ENCODE measurements at places on chromosomes 2 and 18.

- DNase-seq, result no peak
Measured at GRCh38 chr2:54204476-54204875, 51.6 kb downstream of the TSPYL6 start.

- DNase-seq, result no peak
Measured at GRCh38 chr2:937530-937929, 13.1 kb upstream of the SNTG2 start.

DNA sequence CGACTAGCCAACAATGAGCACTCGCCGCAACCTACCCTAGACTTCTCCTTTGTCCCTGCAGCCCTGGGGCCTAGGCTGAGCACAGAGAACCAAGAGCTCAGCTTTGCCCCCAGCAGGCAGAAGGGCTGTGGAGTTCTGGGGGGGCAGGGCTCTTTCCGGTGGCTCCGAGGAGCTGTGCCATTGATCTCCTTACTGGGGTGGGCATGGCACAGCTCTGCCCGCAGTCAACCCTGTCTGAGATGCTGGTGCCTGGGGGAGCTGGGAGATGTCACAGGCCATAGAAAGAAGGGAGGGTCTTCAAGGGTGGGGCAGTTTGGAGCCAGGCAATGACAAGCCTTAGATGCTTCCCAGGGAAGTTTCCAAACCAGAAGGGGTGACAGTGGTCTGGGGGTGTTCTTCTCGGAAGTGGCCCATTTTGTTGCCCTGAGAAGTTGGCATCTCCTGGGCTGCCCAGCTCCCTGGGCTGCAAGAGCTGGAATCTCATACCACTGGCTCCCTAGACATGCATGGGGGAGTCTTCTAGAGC is 14.1 kb upstream of the GPR55 start:
- DNase-seq, result no peak

GRCh38 chr2:3823748-3824147 is 120.4 kb downstream of the DCDC2C start:
- DNase-seq, result no peak

DNA sequence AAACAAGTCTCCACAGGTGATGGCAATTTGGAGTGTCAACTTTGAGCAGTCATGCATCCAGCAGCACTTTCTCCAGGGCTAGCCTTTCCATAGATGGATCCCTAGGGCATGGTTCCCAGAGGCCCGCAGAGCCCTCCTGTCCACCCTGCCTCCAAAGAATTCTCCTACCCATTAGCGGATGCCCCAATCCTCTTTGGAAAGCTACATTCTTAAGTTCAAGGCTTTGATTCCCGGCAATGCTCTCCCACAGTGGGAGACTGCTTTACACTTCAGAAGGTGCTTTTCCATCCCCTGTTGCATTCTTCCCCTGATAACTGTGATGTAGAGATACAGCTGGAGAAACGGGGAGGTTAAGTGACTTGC is 61.3 kb downstream of the ACAA2 start:
- no peak for DNase-seq

GRCh38 chr18:62717925-62718800 is 2.8 kb downstream of the PHLPP1 start:
- DNase-seq, result no peak

DNA sequence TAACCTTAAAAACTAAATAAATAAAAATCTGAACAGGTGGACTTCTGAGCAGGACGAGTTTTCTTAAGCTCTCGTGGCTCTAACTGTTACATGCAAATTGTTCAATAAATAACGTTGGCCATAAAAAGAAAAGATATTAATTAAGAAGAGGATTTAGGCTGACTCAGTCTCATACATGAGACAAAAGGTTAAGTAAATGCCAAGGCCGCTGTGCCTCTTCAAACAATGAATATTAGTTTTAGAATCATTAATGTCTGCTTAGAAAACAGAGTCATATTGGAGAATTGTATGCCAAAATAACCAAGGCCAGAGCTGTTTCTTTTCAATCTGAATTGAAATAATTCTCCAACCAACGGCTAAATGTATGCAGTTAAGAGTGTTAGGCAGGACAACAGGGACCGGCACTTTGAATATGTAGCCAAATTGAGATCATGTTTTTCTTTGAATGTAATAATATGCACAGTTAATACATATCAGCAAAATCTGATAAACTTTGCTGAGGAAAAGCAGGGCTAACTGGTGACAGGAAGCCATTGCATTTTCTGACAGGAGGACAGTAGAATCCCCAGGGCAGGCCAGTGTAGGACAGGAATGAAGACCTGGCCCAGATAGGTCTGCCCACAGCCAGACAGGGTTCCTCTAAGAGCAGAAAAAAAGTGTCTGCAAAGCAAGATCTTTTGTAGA is 1041.4 kb upstream of the FANCL start:
- DNase-seq, result no peak

GRCh38 chr2:45946023-45946422 is 294.5 kb downstream of the PRKCE start:
- DNase-seq, result no peak

DNA sequence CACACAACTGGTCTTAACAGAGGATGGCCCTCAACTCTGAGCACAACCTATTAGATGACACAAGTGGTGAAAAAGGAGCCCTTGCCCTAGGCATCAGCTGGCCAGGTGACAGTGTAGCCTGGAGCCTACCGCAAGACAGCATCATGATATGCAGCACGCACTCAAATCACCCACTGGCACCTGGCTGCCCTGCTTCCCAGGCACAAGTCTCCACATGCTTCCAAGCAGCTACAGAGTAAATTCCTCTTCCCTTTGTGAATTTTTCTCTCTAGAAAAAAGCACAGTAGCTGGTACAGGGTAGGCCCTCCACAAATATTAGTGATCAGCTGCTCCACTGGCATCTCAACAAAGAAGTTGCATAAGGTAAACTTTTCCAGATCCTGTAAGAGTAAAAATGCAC is 6.0 kb downstream of the FBXO15 start:
- DNase-seq, result no peak

GRCh38 chr2:28977176-28977875 is 3.8 kb upstream of the TOGARAM2 start:
- DNase-seq, result no peak

DNA sequence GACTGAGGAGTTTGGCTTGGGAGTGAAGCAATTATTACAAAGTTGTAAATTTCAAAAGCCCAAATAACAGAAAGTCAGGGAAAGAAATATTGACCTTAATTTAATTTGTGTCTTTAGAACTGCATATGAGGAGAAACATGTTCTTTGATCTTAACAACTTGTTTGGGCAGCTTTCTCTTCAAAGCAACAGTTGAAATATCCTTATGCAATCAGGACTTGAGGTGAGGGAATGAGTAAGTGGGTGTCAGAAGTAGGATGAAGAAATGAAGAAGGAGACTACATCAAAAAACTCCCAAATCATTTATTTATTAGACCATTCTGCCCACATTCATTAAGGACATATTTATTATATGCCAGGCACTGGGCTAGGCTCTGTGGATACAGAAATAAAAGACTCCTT is 129.4 kb downstream of the GCA start:
- DNase-seq, result no peak

DNA sequence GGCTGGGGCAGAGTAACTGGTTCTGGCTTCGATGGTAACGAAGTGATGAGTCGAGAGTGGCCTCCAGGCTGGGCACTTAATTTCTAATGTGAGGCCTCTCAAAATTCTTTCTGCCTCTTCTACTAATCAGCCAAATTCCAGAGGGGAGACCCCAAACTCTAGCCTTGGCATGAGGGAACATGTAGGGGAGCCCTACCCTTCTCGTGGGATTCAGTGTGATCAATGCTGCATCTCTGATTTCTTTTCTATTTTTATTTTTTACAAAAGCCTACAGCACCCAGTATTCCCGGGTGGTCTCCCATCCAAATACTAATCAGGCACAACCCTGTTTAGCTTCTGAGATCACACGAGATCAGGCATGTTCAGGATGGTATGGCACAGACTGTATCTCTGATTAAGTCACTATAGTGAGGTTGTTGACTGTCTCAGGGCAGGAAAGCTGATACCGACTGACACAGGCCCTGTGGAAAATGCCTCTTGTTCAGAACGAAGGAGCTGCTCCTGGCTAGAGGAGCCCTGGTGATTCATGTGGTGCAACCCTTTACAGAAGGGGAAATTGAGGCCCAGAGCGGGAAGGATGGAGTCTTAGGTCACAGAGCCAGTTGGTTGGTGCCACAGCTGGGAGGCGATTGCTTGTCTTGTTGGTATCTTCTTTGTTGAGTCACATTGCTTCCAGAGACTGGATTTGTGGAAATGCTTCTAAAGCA is 126.3 kb upstream of the HS6ST1 start:
- DNase-seq, result peak; percentile 20

DNA sequence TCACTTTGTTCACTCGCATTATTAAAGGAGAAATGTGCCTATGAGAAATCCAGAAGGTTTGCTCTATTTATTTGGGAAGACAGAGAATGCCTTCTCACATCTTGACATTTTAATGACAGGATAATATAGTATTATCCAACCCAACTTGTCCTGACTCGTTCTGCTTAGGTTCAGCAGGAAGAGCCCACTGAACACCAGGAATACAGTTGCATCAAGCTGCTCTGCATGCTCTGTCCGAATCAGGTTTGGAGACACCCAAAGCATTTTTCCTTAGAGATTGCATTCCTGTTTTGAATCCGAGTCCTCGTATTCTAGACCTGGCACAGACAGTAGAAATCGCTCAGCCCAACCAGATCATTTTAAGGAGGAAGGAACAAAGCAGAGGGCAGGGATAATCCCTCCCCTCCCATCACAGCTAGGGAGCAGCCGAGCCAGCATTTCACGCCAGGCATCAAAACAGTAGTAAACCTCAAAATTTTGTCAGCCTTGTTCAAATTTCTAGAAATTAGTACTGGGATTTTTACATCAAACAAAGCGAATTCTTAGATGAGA is 837.4 kb upstream of the ID2 start:
- no peak for DNase-seq

DNA sequence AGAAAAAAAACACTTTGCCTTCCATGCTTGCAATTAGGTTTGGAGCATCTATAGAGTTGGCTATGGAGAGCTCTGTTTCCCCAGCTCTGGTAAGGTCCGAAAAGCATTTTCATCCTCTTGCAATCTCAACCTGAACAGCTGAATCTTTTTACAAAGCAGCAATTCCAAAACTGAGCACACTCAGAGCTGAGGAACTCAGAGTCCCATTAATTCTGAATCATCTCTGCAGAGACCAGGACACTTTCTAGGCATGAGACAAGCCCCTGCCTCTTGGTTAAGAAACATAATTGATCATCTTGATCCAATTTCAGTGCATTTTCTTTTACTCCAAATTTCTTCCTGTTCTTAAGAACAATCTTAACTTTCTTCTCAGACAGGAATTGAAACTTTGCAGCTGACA is 4.2 kb downstream of the CNGA3 start:
- no peak for DNase-seq

- DNase-seq, result no peak
Measured at GRCh38 chr2:33859811-33860461, 260.8 kb upstream of the FAM98A start.

GRCh38 chr2:112646791-112647689 is 1.3 kb downstream of the SLC20A1 start:
- no peak for DNase-seq

DNA sequence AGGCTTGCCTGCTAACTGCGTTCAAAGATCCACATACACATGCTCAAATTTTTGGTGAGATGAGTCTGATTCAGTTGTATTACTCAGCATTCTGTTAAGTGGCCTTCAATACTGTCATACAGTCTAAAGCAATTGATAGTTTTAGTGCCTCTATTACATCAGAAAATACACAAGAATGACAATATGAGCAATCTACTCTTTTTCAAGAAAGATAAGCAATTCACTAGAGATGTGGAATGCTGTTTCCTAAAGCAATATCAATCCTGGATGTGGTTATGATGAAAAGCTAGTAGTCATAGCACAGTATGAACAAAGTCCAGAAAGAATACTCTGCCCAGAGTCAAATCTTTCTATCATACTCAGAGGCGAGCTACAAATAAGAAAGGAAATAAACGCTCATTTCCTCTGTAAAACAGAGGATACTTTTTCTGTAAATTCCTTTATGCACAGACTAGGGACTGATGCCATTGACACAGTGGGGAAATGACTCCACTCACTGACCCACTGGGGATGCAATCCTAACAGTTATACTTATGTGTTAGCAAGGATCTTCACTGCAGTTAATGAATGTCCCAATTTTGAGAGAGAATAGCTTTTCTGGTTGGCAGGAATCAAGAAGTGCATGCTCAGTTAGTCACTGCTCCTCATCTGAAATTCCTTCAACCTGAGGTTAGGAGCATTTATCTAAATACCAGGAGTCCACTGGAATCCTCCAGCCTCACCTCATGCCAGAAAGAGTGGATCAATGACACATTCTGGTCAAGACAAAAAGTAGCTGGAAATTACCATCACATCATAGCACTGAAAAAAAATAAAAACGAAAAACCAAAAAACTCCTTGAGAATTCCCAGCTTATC is 83.3 kb downstream of the PDE11A start:
- no peak for DNase-seq

DNA sequence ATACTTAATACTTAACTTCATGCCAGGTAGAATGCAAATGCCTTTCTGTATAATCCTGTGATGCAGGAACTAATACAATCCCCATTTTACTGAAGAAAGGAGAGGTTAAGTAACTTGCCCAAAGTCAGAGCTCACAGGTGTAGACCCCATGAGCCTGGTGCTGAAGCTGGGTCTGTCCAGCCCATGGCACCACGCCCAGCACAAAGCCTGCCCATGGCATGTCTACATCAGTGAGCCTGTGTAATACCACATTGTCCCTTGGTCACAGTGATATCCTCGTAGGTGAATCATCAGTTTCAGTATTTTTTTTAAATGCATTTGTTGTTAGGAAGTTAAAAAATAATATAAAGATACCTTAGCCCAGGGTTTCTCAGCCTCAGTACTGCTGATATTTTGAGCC is 69.9 kb upstream of the MCFD2 start:
- DNase-seq, result no peak

- DNase-seq, result no peak
Measured at GRCh38 chr2:150609831-150610582, 122.5 kb upstream of the RND3 start.

DNA sequence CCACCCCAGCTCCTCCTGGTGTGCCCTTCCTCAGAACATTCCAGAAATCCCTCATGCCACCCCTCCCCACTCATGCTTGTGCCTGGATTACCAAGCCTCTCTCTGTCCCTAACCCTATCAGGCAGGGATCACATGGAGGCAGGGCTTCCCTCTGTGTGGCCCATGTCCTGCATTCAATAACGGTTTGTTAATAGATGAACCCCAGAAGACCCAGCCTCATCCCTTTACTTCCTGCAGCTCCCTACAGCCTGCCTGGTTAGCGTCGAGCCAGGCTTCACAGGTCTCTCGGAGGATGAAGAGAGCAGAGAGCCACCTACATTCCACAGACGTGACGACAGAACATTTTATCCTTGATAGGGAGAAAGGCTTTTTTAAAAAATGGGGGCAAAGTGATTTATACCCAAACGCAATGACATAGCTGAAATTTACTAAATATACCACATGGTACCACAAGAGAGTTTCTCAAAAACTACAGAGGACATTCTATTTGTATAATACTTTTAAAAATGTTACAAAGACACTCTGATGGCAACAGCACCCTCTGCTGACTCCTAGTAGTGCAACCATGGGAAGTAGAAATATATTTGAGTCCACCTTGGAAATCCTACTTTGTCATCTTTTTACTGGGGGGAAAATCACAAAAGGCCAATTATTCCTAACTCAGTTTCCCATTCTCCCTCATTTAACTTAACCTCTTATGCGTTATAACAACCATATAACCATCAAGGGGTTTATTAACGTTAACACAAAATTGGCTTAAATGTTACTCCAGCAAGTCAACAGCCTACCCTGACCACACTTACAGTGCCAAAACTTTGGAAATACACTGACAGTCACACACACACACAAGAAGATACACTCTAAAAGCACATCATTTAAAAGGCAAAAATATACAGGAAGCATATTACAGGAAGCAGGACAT is 30.7 kb downstream of the FBXO15 start:
- no peak for DNase-seq

GRCh38 chr2:104858006-104858978 is 4.4 kb downstream of the POU3F3 start:
- no peak for DNase-seq
